NCI-H526 treated with DMSO at 0.1 percent for 48 hours (cell line): ENCODE measurements at places on chromosomes 5 and 9.

DNA sequence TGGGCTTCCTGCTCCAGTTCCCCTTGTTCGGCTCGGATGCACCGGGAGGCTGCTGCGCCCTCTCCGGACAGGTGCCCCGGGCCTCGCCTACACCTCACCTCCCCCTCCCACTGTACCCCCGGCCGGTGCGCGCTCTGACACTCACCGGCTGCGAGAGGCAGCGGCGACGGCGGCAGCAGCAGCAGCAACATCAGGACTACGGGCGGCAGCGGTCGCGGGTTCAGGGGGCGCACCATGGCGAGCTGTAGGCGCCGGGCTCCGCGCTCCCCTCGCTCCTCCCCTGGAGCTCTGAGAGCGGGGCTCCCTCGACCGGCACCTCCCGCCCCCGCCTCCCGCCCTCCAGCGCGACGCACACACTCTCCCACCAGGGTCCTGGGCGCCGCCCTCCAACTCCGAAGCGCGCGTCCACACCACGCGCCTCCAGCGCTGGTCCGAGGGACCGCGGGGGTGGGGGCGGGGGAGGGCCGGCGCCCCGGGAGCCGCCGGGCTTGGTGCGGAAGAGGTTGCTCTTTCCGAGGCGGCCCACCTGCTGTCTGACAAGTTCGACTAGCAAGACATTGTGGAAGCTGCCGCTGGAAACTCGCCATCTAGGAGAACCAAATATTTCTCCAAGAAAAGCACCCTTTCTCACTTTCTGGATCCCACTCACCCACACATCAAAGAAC lies at the start of gene GFRA3:
TSS of gene GFRA3 (minus strand) at position 433 of the 665 bp plus-strand sequence. CDS start at position 236, 197 bp downstream.
- no peak for DNase-seq

DNA sequence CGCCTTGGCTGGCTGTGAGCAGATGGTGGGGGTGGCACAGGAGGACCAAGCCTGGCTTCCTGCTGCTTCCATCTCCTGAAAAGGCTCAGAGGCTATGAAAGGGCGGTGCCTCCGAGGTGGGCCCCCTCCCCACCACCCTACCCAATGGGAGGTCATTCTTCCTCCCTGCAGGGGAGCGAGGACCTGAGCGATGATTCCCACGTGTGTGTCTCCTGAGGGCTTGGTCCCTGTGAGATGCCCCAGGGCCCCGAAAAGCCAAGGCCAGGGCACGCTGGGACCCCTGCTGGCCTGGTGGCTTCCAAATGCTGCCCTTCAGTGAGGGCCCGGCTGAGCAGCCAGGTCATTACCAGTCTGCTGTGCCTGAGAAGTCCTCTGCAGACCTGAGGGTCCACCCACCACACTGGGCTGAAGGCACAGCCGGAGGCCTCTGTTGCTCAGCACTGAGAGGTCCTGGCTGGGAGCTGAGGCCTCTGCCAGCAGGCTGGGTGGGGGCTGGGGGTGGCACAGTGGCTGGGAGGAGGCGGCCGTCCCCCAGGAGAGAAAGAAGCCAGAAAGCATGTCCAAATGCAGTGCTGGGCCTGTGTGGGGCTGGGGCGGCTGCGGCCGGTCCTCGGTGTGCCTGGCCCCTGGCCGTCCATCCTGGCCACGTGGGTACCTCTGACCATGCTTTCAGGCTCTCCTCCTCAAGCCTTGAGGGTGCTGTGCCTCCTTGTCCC lies 14.0 kb upstream of the SLC6A19 start:
- DNase-seq: no peak

- DNase-seq: no peak
These were observed 14.4 kb downstream of the F2RL2 start for GRCh38 chr5:76608833-76609232.

DNA sequence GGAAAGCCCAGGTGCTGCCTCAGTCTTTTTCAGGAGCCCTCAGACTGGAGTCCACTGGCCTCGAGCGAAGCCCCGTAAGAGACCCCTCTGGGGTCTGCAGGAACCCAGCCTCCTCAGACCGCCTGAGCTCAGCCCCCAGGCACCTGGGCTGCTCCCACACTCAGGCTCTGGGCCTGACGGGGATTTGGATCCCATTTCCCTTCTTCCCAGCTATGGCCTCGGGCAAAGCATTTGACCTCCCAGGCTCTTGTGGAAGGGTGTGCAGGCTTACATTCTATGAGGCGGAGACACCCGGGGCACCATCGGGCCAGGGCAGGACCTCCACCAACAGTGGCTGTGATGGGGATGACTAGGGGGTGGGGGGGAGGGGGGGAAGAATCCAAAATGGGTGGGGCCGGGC lies 4.5 kb downstream of the AGPAT2 start:
- DNase-seq: no peak

GRCh38 chr5:93916872-93917271 lies 175.5 kb upstream of the POU5F2 start:
- DNase-seq: no peak

- DNase-seq: no peak
These were observed 94.2 kb downstream of the TMEM174 start for GRCh38 chr5:73266925-73267765.

DNA sequence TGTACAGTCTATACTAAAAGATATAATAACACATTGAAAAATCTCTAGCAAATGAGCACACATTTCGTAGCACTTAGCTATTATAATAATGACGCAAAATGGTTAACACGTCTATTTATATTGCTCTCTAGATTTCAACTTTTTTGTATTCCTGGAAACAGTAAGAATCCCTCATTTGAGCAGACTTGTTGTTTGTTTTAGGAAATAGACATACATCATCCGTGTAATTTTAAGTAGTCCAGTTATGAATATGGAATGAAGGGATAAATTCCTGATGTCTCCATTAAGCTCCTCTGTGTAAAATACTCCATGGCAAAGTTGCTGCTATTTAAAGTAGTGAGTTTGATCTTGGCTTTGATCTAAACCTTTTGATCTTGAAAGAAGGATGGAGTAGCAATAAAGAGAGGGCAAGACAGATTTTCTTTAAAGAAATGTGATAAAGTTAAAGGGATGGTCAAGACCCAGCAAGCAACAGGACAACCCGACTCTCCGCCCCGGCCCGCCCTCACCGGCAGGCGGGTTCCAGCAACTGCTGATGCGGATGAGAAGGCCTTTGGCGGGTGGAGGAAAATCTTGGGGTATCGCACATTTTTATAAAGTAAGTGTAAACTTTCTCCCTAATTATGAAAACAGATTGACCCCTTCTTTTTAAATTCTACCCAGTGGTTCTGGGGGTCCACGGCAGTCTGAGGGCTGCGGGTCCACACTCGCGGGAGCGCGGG lies 277.4 kb downstream of the AOPEP start:
- peak; percentile 58 for DNase-seq
